Sigmoid colon (tissue), 7 donors: ENCODE measurements at places on chromosomes 2 and 18. TPM values are rescaled to one million over a fixed set of nuclear protein-coding genes. Genes with fewer than 3 reads are reported as not detected.

The TOGARAM2 gene
- 0.82 TPM for total RNA-seq

DNA sequence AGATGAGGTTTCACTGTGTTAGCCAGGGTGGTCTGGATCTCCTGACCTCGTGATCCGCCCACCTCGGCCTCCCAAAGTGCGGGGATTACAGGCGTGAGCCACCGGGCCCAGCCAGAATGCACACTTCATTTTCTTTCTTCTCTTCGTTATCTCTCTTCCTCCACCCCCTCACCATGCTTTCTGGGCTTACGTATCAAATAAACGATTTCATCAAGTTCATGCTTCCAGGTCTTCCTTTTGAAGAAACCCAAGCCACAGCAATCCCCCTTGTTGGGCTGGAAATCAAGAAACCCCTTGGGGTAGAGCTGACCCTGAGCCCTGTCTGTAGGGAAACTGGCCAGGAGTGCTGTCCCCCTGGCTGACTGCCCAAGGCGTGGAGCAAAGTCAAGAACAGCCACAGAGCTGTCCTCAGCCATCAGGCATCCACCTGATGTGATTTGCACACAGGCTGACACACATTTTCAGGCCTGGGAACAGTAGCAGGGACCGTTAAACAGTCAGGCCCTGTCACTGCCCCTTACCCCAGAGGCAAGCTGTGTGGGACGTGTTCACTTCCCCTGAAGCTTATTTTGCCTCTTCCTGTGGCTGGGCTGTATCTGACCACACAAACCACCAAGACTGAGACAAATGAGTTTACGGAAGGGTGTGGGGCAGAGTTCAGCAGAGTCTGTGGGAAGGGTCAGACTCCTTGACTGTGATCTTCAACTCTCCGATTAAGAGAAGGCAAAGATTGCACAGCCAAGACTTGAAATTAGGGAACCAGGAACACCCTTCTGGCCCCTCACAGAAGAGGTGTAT is 15.1 kb upstream of the NMUR1 start:
- H3K27ac ChIP-seq, result no peak overlapping the region
- no peaks in the 10 kb centered on the region for H3K36me3 ChIP-seq
- no peak for DNase-seq

The EGR4 gene
- total RNA-seq, result not detected

DNA sequence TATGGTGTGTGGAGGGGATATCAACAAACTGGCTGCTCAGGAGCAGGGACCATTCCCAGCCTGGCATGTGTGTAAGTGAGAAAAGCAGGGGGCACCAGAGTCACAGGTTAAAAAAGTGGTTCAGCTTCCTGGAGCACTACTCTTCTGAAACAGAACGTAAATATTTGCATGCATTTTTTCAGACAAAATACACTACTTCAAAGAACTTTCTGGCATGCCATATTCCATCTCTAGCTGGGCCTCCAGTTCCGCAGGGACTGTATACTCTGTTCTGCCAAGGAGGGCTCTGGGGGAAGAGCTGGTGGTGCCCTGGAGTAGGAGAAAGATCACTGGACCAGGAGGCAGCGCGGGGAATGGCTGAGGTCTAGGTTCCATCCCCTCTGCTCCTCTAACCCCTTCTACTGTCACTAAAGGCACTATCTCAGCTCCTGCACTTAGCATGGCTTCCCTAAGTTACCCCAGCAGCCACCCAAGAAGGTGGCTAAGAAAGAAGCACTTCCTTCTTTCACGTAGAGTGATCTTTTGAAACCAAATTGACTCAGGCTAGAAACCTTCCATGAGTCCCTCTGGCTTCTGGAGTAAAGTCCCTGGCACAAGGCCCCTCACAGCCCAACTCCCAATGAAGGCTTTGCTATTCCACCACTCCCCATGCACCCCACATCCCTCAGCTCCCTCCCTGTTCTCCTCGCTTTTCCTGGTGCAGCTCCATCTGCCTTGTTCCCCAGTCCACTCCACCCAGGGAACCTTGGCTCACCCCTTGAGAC is 57.6 kb upstream of the CABLES1 start:
- H3K4me1 ChIP-seq, result no peaks in the 10 kb centered on the region
- no peaks in the 10 kb centered on the region for H3K36me3 ChIP-seq
- no peak overlapping the region for H3K27ac ChIP-seq
- no peak for DNase-seq
- no peak overlapping the region for H3K4me3 ChIP-seq
- no peaks in the 10 kb centered on the region for H3K27me3 ChIP-seq

GRCh38 chr2:197322724-197323720 is 12.4 kb upstream of the ANKRD44 start:
- DNase-seq, result no peak
- H3K27me3 ChIP-seq, result no peaks in the 10 kb centered on the region
- H3K27ac ChIP-seq, result no peak overlapping the region
- no peaks in the 10 kb centered on the region for H3K4me1 ChIP-seq
- H3K36me3 ChIP-seq, result no peaks in the 10 kb centered on the region
- no peak overlapping the region for H3K4me3 ChIP-seq

- no peaks in the 10 kb centered on the region for H3K36me3 ChIP-seq
- H3K27ac ChIP-seq, result no peak overlapping the region
- no peaks in the 10 kb centered on the region for H3K27me3 ChIP-seq
Observed at GRCh38 chr2:230631470-230631869, 81.2 kb upstream of the CAB39 start.

- H3K4me3 ChIP-seq, result no peak overlapping the region
- no peaks in the 10 kb centered on the region for H3K36me3 ChIP-seq
- H3K27me3 ChIP-seq, result no peaks in the 10 kb centered on the region
- H3K27ac ChIP-seq, result no peak overlapping the region
Observed at GRCh38 chr2:38214209-38214717, 138.3 kb upstream of the CYP1B1 start.

DNA sequence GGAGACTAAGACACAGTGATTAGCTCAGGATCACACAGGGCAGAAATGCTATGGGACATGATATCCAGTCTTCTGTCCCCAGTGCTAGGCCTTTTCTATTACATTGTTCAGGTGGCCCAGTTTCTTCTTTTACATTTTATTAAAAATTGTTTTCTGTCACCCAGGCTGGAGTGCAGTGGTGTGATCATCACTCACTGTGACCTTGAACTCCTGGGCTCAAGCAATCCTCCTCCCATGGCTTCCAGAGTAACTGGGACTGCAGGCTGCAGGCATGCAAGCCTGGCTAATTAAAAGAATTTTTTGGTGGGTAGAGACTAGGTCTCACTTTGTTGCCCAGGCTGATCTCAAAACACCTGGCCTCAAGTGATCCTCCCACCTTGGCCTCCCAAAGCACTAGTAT is 15.4 kb downstream of the PDK1 start:
- DNase-seq, result no peak
- H3K27me3 ChIP-seq, result no peaks in the 10 kb centered on the region
- no peak overlapping the region for H3K4me3 ChIP-seq
- H3K36me3 ChIP-seq, result peaks cover 7% of the 10 kb centered on the region
- no peak overlapping the region for H3K27ac ChIP-seq

The EPB41L5 gene
- 16.3 TPM for total RNA-seq

The UGT1A10 gene
- total RNA-seq, result not detected

The RBM44 gene
- total RNA-seq, result 1.7 TPM

DNA sequence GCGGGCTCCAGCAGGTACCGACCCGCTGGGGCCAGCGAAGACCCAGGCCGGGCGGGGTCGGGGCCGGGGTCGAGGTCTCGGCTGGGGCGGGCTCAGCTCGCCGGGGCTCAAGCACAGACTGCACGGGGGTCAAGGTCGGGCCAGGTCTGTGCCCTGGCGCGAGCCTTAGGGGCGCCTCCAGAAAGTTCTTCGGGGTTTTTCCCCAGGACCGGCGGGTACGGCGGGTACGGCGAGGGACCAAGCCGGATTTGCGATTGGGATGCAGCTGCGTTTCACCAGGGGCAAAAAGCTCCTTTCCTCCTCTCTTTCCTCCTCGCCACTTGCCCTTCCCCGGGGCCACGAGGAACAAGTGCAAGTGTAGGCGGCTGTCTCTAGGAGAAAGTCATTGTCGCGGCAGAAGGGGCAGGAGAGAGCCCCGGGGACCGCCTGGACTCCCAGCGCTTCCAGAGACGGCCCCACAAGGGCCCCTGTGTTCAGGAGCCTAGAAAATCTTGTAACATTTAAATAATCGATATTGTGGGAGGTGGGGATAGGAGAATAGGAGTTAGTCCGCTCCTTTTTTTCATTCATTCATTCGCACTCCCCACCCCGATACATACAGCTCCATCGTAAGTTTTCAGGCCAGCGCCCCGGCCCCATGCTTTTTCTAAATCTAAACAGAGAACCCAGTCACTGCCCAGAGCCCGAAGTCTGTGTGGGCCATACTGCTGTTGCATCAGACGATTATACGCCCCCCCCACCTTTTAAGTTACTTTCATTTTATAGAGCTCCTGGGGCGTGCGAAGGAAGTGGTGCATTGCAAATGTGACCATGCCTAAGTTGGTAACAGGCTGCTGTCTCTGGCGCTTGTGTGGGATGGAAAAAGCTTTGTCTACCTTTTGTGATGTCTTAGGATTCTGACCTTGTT is 679 bp downstream of the PMAIP1 start:
- H3K27ac ChIP-seq, result peak overlapping the region; percentile 80
- H3K27me3 ChIP-seq, result peaks cover 60% of the 10 kb centered on the region
- H3K4me3 ChIP-seq, result peak overlapping the region; percentile 44
- peaks cover 21% of the 10 kb centered on the region for H3K4me1 ChIP-seq
- DNase-seq, result no peak
- no peaks in the 10 kb centered on the region for H3K36me3 ChIP-seq

The RESP18 gene
- not detected for total RNA-seq

GRCh38 chr2:224161712-224162111 is 122.6 kb upstream of the SERPINE2 start:
- no peaks in the 10 kb centered on the region for H3K4me1 ChIP-seq
- H3K4me3 ChIP-seq, result no peak overlapping the region
- no peak overlapping the region for H3K27ac ChIP-seq
- H3K36me3 ChIP-seq, result no peaks in the 10 kb centered on the region

DNA sequence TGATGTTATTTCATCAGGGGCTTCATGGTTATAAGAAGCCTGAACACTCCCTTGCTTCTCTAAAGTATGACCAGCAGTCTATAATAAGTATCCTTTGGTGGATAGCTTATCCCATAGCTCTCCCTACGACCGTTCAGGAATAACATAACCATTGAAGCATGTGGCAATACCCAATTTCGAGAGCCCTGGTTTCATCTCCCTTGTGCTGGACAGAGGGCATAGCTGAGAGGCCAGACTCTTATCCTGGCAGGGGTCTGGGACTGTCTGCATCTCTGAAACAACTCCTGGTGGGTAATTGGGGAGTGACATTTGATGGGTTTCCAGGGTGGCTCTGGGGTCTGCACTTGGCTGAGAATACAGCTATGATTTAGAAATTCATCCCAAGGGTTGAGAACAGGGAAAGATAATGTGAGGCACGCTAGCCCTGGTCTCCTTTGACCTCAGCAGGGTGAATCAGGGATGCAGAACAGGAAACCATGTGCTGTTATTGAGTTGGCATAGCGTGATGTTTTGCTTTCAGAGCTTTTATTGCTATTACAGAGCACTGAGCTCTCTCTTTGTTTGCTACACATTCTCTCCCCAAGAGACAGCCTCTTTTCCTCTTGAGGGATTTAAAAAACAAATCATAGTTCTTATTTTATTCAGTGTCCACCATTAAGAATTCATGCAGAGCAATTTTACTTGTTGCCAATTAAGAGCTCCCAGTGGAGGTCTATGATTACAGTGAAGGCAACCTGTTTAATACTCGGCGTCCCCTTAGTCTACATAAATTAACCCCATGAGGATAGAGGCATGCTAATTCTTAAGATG is 274.5 kb downstream of the NCKAP5 start:
- H3K4me1 ChIP-seq, result no peaks in the 10 kb centered on the region
- H3K27me3 ChIP-seq, result no peaks in the 10 kb centered on the region
- DNase-seq, result no peak
- H3K4me3 ChIP-seq, result no peak overlapping the region
- no peak overlapping the region for H3K27ac ChIP-seq
- no peaks in the 10 kb centered on the region for H3K36me3 ChIP-seq

DNA sequence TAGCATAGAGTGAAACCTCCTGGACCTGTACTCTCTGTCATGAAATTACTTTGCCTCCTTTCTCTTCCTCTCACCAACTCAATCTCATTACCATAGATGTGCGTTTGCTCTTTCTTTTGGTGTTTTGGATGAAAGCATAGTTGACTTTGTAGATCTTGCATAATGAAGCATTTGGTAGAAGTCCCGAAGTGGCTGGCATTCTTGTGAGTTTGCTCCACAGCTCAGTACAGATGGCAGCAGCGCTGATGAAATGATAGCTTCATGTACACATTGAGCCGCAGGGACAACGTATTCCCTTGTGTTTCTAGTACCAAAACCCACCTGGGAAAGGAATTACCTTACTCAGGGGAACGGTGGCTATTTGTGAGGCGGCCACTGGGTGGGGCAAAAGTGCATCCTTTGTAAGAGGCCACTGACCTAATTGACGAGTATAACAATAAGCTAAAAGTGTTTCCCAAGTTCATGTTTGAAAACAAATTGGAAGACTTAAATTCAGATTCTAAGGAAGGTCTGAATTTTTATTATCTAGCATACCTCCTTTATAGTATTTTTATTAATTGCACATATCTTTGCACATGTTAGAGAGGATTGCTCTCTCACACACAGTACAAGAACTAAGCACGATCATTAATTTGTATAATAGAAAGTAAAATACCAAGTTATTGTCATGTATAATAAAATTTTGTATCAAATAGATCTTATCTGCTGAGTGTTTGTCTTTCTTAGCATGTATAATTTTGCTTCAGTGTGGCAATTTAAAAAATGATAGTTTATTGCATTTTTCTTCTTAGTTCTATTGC is 25.4 kb upstream of the CDH7 start:
- no peaks in the 10 kb centered on the region for H3K27me3 ChIP-seq
- no peaks in the 10 kb centered on the region for H3K4me1 ChIP-seq
- H3K27ac ChIP-seq, result no peak overlapping the region

DNA sequence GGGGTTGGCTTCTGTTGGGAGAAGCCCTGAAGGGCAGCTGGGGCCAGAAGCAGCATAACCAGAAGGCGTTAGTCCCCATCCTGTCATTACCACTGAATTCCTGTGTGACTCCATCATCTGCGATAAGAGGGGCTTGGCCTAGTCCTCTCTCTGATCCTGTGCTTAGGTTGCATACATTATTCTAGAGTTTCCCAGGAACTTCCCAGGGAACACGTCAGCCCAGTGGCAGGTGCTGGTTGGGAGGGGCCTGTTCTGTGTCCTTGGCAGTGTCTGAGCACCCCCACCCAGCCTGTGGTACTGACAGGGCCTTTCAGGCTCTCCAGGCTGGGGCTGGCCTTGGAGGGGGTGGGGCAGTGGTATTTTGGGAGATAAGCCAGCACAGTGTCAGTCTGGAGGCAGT is 4.5 kb upstream of the TOGARAM2 start:
- H3K27me3 ChIP-seq, result no peaks in the 10 kb centered on the region
- no peaks in the 10 kb centered on the region for H3K36me3 ChIP-seq
- H3K4me1 ChIP-seq, result no peaks in the 10 kb centered on the region

GRCh38 chr2:189008555-189009262 is 34.5 kb downstream of the COL3A1 start:
- H3K27me3 ChIP-seq, result no peaks in the 10 kb centered on the region
- peaks cover 39% of the 10 kb centered on the region for H3K36me3 ChIP-seq
- no peak for DNase-seq
